NCI-H1048 (cell line): ENCODE measurements at places on chromosomes 13 and 19.

- DNase-seq = no peak
These were observed 329.5 kb downstream of the KCNRG start for GRCh38 chr13:50344717-50345116.

- no peak for DNase-seq
These were observed 617.2 kb downstream of the DCT start for GRCh38 chr13:93862259-93862658.

DNA sequence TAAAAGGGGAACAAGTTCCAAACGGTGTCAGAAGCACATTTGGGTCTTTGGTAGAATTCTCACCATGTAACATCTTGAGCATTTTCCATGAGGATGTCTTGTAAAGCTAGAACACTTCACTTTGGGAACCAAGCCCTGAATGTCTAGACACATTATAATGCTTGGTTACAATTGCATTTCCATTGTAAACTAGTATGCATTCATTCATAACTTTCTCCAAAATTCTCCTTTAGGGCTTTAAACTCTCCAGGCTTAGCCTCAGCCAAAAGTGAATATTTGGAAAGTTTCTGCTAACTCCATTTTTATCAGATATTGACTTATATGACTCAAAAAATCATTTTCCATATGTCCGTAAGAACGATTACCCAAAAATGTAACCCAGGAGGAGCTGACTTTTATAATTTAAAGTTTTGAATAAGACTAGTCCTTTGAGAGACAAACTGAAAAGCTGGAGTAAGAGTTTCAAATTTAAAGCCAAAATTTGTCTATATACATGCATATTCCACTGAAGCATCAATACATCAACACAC is 1170.4 kb downstream of the EFNB2 start:
- DNase-seq = no peak

- DNase-seq = no peak
These were observed at the start of gene TNFSF13B for GRCh38 chr13:108269601-108270328. TNFSF13B (plus strand) TSS chr13:108269718; CDS start chr13:108269896, 178 bp downstream.

DNA sequence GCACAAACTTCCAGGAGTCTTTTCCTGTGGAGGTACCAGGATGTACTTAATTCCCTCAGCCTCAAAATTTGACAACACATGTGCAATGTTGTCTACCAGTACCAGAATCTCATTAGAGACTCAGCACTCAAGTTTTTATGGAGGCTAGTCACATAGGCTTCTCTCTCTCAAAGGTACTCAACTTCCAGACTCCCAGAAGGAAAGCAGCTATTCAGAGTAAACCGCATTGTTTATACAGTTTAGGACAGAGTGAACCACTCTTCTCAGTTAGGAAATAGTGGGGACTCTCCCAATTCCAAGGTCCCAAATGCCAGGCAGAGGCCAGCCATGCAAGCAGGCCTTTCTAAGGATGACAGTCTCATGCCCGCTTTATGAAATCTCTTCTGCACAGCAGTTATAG is 8.5 kb upstream of the C1QTNF9B start:
- no peak for DNase-seq

DNA sequence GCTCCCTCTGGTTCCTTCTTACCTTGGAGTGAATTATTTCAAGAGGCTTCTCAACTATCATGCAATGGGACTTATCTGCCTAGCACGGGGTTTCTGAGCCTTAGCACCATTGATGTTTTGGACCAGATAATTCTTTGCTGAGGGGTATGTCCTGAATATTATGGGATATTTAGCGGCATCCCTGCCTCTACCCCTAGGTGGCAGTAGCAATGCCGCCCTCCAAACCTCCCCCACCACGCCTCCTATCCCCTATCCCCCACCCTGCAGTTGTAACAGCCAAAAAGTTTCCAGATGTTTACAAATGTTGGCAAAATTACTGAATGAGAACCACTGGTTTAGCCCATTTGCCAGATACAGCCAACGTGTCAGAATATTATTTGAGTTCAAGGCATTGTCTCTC is 125.5 kb downstream of the POSTN start:
- no peak for DNase-seq

DNA sequence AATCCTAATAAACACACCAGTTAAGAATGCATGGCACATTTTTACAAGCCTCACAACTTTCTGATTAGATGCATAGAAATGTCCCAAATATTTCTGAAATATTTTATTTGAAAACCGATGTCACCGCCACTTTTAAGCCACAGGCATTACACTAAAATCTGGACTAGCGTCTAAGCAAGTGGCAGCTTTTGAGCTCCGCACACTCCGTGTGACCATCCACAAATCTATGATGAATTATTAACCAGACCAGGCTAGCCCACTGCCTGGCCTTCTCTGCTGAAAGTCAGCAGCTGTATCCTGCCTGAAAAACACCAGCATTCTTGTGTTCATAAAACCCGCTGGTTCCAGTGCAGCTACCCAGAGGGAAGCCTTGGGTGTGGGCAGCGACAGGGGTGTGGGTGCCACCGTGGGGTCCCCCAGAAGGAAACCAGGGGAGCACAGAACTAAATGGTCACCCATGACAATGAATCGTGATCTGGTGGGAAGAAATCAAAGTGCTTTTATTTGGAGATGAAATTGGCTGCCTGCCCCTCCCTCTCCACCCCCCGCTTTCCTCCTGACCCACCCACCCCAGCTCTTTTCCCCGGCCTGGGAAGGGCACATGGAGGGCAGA is 13.8 kb downstream of the RASA3 start:
- no peak for DNase-seq
